ENCODE measurements at places on chromosomes 3 and 15.

DNA sequence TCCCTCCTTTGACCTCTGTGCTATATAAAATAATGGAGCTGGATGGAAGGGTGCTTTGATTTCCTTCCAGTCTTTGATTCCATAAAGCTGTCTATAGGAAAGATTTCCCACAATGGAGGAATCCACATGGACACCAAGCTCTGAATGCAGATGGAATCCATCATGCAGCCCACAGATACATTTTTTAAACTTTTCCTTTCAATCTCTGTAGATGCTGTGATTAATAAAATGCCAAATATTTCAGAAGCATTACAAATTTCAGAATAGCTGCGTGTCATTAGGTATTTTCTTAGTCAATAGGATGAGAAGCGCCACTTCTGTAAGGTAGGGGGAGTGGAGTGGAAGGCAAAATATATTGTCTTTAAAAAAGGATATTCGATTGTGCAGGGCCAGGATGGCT, 489.0 kb downstream of the NTRK3 start:
- no peak for DNase-seq

- no peak for DNase-seq
These were observed 125.7 kb downstream of the DNAJB8 start for GRCh38 chr3:128340904-128341555.

GRCh38 chr15:36914960-36915808, 185.2 kb downstream of the MEIS2 start:
- no peak for DNase-seq

DNA sequence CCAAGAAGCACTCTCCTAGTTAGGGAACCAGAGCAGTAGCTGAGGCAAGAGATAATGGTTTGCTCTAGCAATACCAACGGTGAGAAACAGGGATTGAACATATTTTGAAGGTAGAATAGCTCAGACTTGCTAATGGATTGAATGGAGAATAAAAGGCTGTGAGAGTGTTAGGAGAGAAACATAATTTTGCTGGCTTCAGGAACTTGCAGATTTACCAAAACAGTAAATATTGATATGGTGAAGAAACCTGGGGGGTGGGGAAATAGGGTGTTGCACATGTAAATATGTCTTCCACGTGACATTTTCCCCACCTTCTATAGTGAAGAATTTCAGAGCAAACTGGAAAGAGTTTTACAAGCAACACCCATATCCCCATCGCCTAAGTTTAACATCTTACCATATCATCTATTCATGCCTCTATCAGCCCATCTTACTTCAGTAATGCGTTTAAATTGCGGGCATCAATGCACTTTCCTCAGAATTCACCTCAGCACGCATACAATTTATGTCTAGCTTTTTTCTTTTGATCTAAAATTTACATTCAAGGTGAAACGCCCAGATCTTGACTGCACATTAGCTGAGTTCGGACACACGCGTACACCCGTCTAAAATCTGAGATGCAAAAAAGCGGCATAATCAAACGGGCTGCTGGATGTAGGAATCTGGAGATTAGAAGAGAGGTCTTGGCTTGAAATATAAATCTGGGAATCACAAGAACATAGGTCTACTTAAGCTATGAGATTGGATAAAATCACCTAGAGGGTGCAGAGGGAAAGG, 891 bp upstream of the NR1D2 start:
- no peak for DNase-seq

DNA sequence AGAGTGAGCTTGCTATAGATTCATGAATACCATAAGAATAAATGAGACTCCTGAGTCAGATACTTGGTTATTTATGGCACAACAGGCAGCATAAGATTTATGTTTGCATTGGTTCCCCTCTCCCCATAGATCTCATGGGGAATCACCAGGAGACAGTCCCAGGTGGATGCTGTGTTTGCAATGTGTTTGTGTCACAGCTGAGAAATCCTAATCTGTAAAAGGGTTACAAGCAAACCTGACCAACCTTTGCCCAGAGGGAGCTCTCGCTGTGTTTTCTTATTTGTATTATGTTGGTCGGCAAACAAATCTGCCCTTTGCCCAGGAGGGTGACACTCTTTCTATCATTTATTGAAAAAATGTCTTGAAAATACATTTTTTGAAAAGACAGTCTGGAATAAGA, 236.2 kb downstream of the ZPLD1 start:
- DNase-seq: no peak
